ENCODE measurements at places on chromosomes 4 and X.

DNA sequence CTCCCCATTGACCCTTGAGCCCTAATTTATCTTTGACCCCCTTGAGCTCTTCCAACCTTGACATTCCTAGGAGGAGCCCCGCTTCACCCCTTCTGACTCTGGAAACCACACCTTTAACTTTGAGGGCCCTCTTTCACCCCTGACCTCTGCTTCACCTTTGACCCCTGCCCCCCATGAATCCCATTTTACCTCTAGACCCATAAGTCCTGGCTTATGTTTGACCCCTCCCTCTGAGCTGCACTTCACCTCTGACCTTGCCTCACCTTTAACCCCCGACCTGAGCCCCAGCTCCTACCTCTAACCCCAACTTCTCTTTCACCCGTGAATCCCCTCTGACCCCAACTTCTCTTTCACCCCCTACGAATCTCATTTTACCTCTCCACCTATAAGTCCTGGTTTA, 169.7 kb downstream of the THOC2 start:
- no peak for DNase-seq

DNA sequence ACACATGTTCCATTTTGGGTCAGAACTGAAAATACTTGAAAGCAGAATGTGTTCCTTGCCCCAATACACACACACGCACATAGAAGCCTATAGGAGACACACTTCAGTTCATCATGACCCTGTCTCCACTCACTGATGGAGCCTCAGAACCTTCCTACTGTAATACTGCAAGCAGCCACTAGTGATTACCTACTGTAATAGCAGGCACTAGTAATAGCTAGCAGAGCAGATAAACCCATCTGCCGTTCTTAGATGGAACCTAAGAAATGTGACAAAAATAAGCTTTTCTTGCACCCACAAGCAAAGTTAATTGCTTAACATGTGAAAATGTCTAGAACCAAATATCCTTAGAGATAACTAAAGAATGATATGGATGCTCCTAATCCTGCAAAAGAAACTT, 13.6 kb downstream of the AMTN start:
- no peak for DNase-seq

- no peak for DNase-seq
Measured at GRCh38 chr4:25513814-25514213, 136.8 kb downstream of the ANAPC4 start.

DNA sequence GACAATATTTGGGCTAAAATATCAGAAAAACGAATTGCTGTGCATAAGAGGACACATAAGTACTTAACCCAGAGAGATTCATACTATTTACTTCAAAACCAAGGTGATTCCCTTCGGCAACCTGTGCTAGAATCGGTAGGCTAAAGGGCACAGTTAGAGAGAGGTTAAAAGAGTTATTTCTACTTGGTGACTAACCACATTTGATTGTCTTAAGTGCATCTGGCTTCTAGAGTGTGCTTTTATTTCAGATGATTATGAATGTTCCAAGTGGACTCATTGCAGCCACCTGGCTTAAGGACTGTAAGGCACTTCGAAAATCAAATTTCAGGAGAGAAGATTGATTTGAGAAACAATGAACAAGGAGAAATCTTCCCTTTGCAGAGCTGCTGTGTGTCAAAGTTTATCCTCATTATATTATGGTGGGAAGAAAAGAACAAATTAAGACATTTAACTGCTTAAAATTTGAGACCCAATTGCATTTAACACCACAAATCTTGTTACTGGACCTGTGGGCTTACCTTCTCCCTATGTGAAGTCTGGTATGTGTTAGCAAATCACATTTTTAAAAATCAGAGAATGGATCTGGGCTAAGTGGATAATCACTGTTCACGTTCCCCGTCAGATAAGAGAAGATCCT, 34.0 kb downstream of the PHOX2B start:
- DNase-seq = no peak

- DNase-seq = no peak
Measured at GRCh38 chr4:4672402-4672801, 130.6 kb upstream of the STX18 start.

DNA sequence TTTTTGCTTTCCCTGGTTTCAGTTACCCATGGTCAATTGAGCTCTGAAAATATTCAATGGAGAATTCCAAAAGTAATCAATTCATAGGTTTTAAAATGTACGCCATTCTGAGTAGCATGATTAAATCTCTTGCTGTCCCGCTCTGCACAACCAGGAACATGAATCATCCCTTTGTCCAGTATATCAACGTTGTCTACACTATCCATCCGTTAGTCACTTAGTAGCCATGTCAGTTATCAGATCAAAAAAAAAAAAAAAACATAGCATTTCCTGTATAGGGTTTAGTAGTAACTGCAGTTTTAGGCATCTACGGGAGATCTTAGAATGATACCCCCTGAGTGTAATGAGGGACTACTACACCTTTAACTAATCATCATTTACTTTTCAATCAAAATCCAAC, 15.1 kb downstream of the LAMP2 start:
- DNase-seq = no peak

DNA sequence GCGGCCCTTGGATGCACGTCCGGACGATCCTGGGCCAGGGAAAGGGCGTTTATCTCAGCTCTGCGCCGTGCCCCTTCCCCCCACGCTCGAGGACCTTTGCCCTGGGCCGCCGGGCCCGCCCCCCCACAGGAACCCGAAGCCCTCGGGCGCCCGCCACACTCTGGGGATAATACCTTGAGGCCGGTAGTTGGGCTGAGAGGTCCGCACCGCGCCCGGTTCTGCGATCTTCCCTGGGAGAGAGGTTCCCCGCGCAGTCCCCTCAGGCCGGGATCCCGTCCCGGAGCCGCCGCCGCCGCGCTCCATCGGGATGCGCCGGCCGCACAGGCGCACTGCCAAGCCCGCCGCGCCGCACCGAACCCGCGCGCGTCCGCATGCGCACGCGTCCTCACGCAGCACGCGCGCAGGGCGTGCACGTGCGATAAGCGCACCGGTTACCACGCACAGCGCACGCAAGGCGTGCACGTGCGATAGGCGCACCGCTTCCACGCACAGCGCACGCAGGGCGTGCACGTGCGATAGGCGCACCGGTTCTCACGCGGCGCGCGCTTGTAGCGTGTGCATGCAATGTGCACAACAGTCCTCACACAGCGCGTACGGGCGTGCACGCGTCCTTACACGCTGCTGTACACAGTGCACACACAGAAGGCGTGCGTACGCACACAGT, at the start of gene MAP7D2:
MAP7D2 (minus strand) TSS at position 331 of the 664 bp plus-strand sequence; CDS start at position 303, 28 bp downstream.
- DNase-seq = no peak

DNA sequence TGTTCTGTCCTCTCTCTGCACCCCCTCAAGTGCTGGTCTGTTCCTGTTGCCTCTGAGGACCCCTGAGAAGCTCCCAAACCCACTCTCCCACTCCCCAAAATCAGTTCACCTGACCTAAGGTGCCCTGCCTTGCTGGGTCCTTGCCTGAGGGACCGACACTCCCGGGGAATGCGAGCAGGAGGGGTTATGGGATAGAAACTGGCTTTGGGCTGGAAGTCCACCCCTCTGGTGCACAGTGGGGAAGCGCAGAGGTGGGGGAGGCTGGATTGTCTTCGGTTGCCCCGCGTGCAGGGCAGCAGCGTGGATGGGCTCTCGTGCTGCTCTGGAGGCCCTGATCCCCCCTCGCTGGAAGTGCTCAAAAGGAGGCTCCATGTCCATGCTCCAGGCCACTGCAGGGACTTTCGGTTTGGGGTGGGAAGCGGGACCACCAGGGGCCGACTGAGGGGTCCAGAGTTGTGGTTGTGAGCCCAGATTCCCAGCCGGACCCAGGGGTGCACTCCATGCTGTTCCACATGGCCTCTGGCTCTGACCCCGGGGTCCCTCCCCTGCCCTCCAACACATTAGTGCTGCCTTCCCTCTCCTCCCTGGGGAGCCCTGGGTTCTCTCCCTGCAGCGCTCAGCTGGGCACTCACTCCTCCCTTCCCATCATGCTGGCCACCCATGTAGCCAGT, 7.6 kb downstream of the SORCS2 start:
- DNase-seq = no peak

- DNase-seq = no peak
Measured at GRCh38 chr4:97770222-97770621, 373.1 kb downstream of the STPG2 start.

GRCh38 chr4:164949448-164950143, 27.9 kb downstream of the TRIM61 start:
- no peak for DNase-seq

DNA sequence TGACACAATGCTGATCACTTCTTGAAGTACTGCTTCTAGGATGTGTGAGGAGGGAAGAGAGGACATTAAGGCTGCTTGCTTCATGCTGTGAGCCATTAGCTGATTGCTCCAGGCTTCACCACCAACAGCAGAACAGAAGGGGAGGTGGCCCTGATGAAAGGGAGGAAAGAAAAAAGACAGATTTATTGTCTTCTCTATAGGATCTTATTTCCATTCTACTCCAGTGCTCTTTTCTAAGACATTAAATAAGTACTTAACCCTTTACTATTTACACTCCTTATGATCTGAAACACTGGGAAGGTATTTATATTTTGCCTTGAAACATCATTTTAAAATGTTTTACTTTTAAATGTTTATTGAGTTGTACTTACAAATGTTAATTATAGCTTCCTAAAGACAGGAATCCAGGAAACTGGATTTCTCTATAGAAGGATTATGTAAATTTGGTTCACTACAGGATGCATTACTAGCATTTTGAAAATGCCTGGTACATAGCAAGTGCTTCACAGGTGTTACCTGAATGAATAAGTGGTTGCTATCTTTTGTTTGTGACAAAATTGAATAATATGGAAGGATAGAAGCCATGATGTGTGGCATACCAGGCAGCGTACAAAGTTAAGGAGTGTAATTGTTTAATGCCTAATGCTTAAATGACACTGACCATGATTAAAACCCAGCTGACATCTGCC, 680.9 kb upstream of the ATOH1 start:
- no peak for DNase-seq

DNA sequence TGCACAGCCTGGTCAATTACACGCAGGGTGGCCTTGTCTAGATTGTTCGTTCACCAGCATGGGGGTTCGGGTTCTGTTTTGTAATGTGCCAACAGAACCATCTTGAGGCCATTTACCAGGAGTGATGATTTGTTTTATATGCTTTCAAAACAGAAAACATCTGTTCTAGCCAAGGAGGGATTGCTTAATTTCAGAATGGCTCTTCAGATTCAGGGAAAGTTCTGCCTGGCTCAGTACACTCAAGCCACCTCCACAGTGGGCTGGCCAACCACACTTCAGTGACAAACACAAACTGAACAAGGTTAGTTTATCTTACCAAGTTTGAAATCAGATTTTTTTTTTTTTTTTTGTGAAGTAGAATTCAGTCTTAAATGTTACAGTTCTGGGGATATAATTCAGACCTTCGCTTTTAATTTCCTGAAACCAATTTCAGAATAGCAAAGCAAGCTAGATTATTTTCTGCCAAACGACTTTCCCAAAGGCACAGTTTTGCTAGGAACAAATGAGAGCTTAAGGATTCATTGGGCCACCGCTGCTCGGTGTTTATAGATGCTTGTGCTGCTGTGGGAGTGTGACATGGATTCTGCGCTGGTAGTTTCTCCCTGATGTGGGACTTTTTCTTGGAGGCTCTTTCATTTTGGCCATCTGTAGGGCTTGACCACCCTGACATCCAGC, 23.4 kb downstream of the SMS start:
- DNase-seq = no peak

DNA sequence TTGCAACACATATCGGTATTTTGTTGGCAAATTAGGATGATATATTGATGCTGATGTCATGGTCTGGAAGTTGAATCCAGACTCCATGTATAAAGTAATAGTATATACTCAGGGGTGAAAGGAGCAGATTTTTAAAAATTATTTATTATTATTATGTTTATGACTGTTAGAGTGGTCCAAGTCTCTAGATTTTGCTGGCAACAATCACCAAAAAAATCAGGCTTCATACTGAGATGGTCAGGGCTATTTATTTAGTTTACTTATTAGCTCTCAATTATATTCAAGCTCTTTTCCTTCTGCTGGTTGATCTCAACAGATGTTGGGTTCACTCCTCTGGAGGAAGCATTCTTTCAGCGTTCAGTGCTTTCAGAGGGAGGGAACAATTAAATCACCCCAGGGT, 73.9 kb upstream of the VCX3B start:
- DNase-seq = no peak

GRCh38 chr4:141713185-141713584, 76.8 kb downstream of the IL15 start:
- no peak for DNase-seq

GRCh38 chrX:152913346-152913745, 15.5 kb downstream of the ZNF185 start:
- no peak for DNase-seq

DNA sequence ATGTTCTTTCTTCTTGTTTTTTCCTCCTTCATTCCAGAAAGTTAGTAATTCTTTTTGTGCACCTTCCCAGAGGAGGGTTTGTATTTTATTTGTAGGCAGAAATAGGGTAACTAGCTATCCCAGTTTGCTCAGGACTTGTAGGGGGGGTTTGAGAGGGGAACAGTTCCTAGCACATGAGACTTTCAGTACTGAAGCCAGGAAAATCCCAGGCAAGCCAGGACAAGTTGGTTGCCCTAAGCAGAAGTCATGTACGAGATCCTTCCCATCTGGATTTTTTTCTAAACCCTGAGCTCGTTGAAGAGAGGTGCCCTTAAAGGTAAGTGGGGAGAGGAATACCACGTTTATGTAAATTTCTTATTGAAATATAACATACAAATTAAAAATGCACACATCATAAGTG, 15.6 kb upstream of the TAB3 start:
- no peak for DNase-seq

DNA sequence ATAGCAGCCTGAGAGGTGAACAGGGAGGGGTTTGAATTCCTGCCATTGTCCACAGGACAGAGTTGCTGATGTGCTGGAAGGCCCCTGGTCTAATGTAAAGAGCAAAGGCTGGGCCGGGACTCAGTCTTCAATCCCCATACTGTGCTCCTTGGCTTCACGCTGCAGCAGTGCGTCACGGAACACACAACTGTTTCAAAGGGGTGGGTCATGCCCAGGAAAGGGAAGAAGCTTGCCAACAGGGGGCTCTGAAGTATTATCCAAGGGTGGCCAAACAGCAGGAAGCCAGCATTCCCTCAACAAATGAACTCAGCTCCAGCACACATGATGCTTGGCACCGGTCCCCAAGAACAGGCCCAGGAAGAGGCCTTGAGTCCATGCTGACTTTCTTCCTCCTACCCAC, 122.5 kb downstream of the NFKB1 start:
- DNase-seq = no peak

GRCh38 chr4:81498551-81499099, 26.9 kb upstream of the RASGEF1B start:
- no peak for DNase-seq

- no peak for DNase-seq
Measured at GRCh38 chr4:122815248-122815647, 11.4 kb upstream of the FGF2 start.

Data from CD4-positive, alpha-beta T cell treated with Interleukin-6 at 100 ng/mL for 8 hours (primary cell).